ENCODE measurements at places on chromosomes 3 and 15.

DNA sequence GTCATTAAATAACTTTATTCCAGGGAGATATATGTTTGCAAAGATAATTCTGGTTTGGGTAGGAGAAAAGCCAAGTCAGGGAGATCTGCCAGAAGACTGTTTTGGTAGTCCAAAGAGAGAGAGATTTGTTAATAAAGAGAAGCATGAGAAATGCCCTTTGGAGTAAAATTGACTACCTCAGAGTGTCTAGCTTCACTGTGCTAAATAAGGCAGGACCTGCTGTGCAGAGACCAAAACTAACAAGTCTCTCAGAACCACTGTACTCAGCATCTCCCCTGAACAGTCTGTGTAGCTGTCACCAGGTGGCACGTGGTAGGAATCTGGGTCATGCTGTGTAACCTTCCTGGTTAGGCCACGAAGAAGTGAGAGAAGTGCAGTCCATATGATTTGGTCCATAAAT lies 31.6 kb upstream of the SLC35G2 start:
- no peak for DNase-seq

- DNase-seq: no peak
Measured at GRCh38 chr15:40789999-40790398, 16.9 kb upstream of the ZFYVE19 start.

DNA sequence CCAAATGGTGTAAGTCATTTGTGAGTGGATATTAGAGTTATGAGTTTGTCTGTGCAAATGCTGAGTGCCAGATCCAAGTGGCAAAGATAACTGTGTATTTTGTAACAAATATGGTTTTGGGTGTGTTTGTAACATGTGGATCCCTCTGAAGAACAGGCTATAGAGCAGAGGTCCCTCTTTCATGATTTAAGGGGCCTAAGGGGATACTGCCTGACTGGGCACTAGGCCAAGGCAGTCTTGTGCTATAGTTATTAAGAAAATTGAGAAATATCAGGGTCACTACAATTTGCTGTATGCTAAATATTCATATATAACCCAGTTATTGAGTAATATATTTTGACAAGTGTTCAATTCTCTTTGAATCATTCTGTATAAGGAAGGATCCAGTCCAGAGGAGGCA lies 555.6 kb upstream of the RGMA start:
- DNase-seq: no peak

DNA sequence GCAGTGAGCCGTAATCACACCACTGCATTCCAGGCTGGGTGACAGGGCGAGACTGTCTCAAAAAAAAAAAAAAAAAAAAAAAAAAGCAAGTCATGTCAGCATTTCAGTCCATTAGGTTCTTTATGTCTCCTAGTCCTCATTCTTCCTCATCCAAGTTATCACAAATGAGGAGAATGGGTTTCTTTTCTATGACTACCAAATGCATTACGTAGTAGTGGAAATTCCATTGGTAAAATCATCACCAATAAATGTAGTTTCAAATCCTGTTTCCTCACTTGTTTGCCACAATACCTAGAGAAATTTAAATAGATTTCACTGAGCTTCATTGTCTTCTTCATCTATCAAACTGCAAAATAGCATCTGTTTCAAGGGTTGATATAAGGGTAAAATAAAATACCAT lies 317.6 kb upstream of the MME start:
- DNase-seq: no peak

DNA sequence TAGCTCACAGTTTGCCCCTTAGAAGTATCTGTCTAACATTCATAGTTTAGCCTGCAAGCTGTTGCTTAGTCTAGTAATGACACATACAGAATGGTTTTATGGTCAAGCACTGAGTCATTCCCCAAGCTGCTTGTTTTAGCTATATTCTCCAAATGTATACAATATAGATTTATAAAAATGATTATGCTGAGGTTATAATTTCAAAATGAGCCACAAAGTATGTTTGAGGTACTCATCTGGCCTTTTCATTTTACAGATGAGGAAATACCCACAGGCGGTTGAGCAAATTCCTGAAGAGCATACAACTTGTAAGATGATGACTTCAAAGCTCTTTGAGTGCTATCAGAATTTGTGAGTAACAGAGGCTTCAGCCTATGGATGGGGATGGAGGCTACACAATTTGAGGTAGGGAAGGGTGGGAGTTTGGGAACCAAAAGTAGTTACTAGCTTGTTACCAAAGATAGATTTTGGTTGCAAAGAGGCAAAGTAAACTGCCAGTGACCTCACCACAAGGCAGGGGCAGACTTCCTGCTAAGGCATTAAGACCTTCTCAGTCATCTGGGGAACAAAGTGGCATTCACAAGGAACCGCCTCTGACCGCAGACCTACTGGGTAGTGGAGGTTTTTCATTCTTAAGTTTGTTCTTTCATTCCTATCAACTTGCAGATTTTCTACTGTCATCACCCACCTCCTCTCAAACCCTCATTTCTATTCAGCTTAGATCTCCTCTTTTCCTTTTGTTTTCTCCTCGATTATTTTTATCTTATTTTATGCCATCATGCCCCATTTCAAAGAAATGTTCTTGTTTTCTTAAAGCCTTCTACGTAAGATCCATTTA lies 257.2 kb upstream of the NECTIN3 start:
- DNase-seq: no peak

DNA sequence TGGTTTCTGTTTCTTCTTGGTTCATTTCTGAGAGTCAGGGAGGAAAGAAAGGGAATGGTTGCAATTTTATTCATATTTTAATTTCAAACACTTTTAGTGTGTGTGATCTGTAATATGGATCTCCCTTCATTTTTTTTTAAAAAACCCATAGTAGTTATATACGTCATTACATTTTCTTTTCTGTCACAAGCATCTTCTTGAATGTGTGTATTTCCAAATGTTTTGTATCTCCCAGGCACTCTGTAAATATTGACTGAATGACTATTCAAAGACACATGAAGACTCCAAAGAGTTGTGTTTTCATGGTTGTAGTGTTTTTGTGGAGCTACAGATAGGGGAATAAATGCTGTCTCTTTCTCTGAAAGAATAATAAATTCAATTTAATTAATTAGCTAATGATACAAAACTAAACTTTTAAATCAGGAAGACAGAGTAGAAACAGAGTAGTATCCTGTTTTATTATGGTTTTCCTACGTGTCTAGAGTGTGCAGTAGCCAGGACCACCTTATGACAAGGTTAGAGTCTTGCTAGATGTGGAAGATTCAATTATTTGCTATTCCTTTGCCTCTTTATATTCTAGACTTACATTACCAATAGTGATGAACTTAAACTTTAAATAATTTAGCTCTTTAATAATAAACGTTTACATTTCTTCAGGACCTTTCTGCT lies 35.5 kb downstream of the NECTIN3 start:
- no peak for DNase-seq

DNA sequence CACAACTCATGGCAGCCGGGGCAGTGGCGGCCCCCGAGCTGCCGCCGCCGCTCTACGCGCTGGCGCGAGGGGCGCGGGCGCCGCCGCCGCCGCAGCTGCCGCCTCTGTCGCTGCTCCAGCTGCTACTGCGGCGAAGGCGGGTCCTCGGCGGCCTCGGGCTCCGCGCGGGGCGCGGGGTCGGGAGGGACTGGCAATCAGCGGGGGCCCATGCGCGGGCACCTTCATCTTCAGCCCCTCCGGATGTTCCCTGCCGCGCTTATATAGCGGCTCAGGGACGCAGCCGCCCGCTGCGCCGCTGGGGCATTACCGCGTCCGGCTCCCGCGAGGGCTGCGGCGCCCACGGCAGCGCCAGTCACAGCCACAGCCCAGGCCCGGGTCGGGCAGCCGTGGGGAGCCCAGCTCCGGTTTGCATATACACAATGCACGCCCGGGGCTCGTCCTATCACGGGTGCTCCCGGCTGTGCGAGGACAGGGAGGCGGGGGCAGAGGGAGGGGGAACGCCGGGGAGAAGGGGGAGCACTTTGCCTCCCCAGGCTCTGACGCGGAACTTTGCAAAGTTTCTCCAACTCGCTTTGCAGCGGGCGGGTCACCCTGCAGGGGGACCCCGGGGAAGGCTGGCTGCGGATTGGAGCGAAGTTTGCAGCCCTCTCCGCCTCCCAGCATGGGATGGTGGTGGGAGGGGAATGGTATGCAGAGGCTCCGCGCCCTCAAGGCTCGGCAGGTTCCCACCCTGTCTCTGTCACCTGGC lies at the start of gene VGLL3:
Gene VGLL3, minus strand, starts transcription at position 416 of the 748 bp plus-strand sequence. Its CDS starts 406 bp downstream, at position 10.
- peak; percentile 48 for DNase-seq

DNA sequence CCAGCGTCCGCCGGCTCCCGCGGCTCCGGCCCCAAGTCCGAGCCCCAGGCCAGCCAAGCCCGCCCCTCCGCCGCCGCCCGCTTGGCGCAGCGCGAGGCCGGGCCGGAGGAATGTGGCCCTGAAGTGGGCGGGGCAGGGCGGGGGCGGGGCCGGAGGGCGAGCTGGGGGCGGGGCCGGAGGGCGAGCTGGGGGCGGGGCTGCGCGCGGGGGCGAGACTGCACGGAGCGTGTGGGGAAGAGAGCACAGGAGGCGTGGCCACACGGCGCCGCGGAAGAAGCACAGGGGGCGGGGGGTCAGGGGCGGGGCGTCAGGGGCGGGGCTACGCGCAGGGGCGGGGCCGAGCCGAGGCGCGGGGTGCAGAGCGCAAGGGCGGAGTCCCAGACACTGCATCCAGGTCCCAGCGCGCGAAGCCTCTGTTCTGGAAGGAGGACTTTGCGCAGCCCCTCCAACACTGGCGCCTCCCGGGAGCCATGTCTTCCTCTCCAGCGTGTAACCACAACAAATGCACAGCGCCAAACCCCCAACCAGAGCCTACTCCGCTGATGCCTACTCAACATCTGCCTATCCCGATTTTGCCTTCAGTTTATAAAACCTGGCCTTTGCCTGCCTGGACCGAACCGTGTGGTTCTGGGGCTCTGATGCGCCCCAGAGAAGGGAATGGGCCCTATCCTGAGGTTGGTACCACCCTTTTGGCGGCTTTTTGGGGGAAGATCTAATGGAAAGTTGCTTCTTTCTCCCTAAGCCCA lies 105.5 kb downstream of the IQSEC1 start:
- DNase-seq: no peak

DNA sequence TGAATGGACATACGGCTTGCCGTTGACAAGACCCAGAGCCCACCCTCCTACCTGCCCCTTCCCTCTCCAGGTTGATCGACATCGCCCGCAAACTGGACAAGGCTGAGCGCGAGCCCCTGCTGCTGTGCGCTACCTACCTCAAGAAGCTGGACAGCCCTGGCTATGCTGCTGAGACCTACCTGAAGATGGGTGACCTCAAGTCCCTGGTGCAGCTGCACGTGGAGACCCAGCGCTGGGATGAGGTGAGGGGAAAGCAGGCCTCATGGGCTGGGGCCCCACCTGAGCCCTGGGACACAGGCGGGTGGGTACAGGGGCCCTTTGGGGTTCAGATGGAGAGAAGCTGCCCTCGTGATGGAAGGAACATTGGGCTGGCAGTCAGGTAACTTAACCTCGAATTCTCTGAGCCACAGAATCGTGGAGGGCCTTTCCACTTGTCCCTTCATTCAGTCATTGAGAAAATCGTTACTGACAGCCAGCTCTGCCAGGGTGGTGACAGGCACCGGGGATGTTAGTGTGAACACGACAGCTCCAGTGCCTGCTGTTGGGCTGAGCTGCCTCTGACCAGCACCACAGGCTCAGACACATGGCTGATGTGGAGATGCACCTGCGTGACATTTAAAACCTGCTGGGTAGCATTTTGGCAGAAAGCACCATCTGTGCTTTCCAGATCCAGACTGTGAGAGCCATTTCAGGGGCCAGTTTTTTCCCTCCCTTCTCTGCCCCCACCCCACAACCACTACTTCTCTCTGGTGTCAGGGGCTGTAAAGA lies 25.6 kb upstream of the RHO start:
- DNase-seq: no peak

- DNase-seq: no peak
Measured at GRCh38 chr3:78689378-78689777, 1078.4 kb downstream of the ROBO1 start.
